ENCODE measurements at places on chromosomes 7 and 10. TPM values are rescaled to one million over a fixed set of nuclear protein-coding genes. Genes with fewer than 3 reads are reported as not detected.

- DNase-seq, result no peak
Observed at GRCh38 chr10:48818861-48819520, 120.6 kb downstream of the LRRC18 start.

GRCh38 chr10:78570633-78571235 lies 498.0 kb upstream of the ZMIZ1 start:
- DNase-seq, result no peak

DNA sequence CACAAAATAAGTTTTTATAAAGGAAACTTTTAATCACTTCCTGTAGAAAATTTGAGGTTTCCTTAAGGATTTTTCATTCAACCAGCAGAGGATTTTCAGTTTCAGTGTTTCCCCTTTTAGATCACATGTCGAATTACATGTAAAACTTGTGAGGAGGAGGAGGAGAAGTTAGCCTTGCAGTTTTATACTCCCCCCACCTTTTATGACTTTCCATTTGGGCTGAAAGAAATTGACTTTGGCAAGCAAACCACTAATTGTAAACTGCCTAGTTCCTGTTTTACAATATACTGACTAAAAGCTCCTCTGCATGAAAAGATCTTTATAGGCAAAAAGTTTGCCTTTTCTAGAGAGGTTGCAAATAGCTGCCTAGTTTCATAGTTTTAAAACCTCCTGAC lies 3.0 kb downstream of the BAMBI start:
- DNase-seq, result no peak

- DNase-seq, result no peak
Observed at GRCh38 chr7:117008118-117008885, 55.0 kb downstream of the ST7 start.

DNA sequence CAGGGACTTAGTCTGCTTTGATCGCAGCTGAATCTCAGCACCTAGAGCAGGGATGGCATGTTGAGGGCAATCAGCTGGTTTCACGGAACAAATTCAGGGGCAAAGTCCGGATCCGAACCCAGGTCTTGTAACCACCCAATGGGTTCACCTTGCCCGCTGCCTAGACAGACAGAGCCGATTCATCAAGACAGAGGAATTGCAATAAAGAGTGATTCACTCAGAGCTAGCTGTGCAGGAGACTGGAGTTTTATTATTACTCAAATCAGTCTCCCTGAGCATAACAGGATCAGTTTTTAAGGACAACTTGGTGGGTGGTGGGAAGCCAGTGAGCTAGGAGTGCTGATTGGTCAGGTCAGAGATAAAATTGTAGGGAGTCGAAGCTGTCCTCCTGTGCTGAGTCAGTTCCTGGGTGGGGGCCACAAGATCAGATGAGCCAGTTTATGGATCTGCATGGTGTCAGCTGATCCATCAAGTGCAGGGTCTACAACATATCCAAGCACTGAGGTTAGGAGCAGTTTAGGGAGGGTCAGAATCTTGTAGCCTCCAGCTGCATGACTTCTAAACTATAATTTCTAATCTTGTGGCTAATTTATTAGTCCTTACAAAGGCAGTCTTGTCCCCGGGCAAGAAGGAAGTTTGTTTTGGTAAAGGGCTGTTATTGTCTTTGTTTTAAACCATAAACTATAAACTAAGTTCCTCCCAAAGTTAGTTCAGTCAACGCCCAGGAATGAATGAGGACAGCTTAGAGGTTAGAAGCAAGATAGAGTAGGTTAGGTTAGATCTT lies 43.5 kb upstream of the CHST3 start:
- no peak for DNase-seq

DNA sequence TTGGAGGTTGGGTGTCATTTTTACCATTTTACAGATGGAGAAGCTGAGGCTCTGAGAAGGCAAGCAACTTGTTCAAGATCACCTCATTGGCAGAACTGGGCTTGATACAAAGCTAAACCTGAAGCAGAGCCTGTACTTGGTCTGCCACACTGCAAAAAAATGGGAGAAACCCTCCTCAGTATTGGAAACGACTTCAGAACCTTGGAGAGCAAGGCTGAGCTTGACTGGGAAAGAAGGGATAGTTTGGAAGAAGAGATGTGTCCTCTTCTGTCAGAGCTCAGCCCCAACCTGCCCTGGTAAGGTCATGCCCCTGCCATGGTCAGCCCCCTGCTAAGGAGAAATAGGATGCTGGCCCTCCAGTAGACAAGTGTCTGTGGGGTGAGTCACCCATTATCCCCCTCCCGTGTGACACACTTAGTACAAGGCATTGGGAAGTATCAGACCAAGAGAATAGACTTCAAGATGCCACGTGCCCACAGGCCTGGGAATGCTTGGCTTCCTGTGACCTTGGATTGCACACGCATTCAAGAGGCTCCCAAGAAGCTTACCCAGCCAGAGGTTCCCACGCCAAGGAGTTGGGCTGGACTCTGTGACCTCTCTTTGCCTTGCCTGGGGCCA lies 56.2 kb upstream of the SMNDC1 start:
- DNase-seq, result no peak

- DNase-seq, result no peak
Observed at GRCh38 chr10:46548498-46549090, 7.9 kb downstream of the GPRIN2 start.

GRCh38 chr7:99243751-99244337 lies 28.8 kb upstream of the MYH16 start:
- no peak for DNase-seq

DNA sequence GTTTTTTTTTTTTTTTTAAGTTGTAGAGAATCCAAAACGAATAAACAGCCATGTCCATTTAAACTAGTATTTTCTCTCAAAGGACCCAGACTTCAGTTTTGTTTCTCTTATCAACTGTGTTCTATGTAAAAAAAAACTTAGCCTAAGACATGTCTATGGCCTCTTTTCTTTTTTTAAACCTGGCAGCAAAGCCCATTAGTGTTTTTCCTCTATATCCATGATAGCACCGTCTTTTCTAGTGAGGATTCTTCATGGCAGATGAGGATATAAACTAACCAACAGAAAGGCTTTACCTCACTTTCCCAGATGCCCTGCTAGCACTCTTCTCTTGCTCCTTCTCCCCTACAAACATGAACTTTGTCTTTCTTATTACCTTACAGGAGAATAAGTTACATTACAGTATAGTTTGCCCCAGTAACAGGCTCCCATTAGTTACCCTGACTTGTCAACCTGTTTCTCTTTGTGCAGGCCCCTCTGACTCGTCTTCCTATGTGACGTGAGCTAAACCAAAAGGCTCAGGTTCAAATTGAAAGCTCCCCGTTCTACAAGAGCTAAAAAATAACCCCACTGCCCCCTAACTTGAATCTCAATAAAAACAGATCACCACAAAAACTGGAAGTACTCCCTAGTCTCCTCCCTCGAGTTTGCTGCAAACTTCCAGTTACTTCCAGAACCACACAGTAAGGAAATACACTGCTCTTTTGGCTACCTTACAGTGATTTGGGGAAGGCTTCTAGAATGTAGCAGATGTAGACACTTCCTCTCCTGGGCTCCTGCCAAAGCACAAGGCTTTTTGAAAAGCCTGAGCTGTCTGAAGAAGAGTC lies 20.1 kb downstream of the P4HA1 start:
- no peak for DNase-seq

DNA sequence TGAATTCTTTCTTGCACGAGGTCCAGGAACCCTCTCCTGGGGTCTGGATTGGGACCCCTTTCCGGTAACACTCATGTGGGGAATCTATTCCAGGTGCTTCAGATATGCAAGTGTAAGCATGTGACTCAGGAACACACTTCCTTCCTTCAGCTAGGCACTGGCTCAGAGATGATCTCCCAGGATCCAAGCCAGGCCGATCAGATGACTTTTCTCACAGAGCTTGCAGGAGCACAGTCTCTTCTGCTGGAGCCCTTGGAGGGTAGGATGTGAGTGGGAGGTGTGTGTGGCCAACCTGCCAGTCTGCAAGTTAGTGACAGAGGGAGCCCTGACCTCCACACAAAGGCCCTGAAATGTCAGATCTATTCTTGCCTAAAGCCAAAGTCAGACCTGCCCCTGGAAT lies 108.3 kb downstream of the CPXM2 start:
- DNase-seq, result no peak

GRCh38 chr10:91418416-91418815 lies 8.3 kb downstream of the HECTD2 start:
- DNase-seq, result no peak

- DNase-seq, result no peak
Observed at GRCh38 chr10:95573527-95573926, 12.4 kb upstream of the SORBS1 start.

DNA sequence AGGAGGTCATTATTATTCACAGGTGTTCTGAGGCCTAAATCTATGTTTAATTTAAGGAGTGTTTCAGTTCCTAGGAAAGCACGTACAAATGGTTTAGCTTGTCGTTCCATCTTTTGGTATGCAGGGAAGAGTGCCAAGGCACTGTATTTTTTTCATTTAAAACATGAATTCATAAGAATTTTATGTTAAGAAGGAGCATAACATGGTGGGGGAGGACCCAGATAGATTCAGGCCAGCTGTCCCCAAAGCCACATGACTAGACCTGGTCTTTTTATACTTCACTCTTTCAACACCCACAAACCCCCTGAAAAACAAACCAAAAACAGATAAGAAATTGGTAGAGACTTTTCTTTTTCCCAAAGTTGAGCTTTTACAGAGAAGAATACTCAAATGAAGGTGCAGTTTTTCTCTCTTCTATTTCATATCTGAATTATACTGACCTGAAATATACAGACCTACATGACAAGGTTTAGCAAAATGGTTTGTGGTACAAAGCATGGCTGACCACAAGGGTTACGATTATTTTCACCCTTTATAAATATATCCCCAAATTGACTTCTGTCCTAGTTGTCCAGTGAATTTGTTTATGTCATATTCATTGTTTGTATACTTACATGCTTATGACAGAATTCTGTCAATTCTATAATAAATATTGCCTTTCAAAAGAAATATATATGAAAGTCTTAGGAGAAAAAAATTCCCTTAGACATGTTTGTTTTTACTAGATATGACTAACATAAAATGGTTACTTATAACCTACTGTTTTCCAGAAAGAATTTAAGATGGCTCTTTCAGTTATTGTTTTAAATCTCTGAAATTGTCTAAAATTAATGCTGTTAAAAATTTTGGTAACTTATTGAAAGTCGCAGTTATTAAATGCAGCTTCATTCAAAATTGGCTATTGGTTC lies 71.3 kb downstream of the AP3M1 start:
- DNase-seq, result no peak

DNA sequence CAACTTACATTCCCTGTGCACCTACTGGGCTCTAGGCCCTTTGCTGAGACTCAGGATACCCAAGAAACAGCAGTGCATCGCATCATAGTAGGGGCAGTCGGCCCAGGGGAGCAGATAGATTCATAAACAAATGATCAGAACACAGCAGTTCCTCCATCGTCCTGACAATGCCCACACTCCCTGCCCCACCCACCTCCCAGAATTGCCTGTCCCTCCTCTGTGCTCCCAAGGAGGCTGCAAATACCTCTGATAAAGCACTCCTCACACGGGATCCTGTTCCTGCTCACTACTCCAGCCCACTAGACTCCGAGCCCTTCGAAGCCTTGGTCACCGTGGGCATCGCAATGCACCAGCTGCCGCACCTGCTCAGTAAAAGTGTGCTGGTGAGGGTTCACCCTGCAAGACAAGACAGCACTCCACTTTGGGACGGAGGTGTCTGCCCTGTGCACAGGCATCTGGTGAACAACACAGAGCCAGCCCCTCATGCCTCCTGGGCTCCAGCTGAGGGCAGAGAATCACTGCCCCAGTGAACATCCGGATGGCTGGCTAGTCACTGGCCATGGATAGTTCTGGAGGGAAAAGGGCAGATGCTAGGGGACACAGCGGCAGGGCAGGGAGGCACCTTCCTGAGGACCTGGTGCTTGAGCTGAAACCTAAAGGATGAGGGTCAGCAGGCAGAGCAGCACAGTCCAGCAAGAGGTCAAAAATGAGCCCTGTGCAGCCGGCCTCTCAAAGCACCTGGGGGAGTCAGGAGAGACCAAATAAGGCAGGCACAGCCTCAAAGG lies 60.7 kb downstream of the TNS3 start:
- DNase-seq, result no peak

- no peak for DNase-seq
Observed at GRCh38 chr7:108138911-108139310, 8.8 kb upstream of the LAMB4 start.

DNA sequence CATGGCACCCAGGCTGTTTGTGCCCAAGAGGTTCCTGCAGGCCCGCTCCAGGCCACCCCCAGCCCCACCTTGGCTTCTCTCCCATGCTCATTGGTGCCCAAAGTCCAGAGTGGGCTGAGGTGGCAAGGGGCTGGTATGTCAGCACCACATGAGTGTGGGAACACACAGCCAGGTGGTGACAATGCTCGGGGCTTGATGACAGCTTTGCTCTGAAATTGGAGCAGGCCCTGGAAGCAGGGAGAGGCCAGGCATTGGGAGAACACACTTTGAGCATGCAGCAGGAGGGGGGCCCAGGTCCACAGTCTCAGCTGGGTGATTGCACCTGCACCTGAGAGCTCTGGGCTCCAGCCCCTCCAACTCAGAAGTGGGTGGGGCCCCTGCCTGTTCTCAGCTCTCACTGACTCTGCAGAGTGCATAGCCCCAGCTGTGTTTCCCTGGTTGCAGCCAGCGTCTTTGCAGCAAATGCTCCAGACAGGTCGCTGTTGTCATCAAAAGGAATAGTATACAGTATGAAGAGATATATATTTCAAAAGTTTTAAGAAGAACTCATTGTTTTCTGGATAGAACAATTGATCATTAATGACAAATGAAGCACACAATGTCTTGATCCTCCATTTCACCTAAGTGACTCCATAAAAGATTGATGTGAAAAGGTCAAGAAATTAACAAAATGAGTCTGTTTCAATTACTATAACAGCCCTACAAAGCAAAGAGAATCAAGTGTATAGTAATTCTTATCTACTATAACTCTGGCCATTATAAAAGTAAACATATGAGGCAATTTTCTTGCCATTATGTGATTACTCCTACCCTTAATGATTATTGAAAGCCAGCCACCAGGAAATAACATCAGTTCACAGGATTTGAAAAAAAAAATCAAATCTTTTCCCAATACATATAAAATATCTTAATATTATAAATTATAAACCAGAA lies 848.1 kb downstream of the PCDH15 start:
- no peak for DNase-seq

GRCh38 chr7:107118109-107118900 lies 50.5 kb upstream of the HBP1 start:
- no peak for DNase-seq

The DNAJC12 gene
- total RNA-seq, result 46.7 TPM

The NPY gene
- total RNA-seq, result not detected

The GJD4 gene
- not detected for total RNA-seq

The GIMAP4 gene
- 72.7 TPM for total RNA-seq

The PRPS1L1 gene
- not detected for total RNA-seq

The CCDC172 gene
- not detected for total RNA-seq

The ANKRD30A gene
- not detected for total RNA-seq

The OSBPL3 gene
- 40.8 TPM for total RNA-seq

The HYAL4 gene
- total RNA-seq, result not detected

The FOXI2 gene
- total RNA-seq, result not detected

The SHTN1 gene
- 0.08 TPM for total RNA-seq
